ENCODE measurements at places on chromosomes 1 and 21. TPM values are rescaled to one million over a fixed set of nuclear protein-coding genes. Genes with fewer than 3 reads are reported as not detected.

GRCh38 chr1:160083968-160084770 lies 2.8 kb downstream of the KCNJ9 start:
- peak; percentile 81 for DNase-seq

DNA sequence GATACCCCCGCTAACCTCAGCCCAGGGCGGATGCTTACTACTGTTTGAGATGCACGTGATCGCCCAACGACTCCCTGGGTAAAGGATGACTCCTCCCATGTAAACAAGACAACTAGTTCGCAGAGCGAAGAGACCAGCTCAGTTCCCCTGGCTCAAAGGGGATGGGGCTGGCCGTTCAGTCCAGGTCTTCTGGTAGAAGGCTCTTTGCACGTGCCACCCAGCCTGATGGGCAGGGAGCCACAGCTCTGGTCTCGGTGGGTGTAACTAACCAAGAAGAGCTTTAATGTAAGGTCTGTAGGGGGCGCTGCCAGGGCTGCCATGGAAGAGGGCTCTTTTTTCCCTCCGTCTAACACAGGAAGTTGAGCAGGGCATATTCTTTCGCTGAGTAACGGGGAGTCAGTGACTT lies 49.4 kb upstream of the PARP1 start:
- no peak for DNase-seq

- DNase-seq: no peak
Measured at GRCh38 chr1:60271041-60271440, 197.5 kb upstream of the C1orf87 start.

The TNFRSF8 gene
- 0.76 TPM for total RNA-seq

The LRRC39 gene
- total RNA-seq: 144 TPM
